Activated CD4-positive, alpha-beta T cell treated with anti-CD3 and anti-CD28 coated beads, Interleukin-2, Interleukin-6, amounts not matched to agents 100 ng/mL and 50 ng/mL, durations not matched to agents 16 hours and 8 hours (primary cell): ENCODE measurements at places on chromosomes 4 and X.

GRCh38 chr4:118760092-118760491, 74.9 kb downstream of the METTL14 start:
- no peak for DNase-seq

DNA sequence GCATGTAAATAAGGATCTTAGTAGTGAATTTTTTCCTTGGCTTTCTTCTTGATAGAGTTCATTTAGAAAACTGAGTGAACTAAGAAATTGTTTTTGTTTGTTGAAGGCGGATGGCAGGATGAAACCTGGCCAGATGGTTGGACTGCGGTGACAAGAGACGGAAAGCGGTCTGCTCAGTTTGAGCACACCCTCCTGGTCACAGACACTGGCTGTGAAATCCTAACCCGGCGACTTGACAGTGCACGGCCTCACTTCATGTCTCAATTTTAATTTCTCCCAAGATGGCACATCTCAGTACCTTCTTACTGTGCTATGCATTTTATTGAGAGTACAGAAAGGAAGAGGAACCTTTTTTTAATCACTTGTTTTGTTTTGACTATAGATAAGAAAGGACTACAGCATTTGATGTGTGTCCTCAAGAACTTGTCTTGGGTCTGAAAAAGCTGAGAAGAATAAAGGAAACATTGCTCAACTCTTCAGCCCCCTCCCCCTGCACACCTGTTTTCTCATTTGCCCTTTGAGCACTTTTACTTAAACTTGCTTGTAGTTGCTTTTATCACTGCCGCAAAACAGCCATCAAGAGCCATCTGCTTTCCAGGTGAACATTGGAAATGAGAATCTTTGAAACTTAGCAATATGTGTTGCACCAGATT, 27.4 kb downstream of the ADH5 start:
- DNase-seq, result no peak

- no peak for DNase-seq
Measured at GRCh38 chr4:17094876-17095210, 196.4 kb upstream of the LDB2 start.

DNA sequence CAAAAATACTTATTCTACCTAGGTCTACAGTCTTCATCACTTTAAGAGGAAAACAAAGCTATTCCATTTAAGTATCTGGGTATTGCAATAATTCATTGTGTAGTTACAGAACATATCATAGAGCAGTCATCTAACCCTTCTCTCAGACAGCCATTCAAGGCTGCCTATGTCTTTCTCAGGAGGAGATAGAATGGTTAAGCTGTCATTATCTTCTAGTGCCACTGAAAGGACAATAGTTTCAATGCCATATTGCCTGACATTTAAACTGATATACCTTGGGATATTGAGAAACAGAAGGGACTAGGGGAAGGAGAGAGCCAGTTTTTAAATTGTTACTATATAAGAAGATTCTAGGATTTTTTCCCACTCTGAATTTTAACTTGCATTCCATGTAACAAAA, 527.0 kb downstream of the GRID2 start:
- no peak for DNase-seq
